Fibroblast of pulmonary artery (primary cell): ENCODE measurements at places on chromosomes 12 and 14.

- DNase-seq = peak; percentile 44
These were observed 70.3 kb downstream of the GALNT4 start for GRCh38 chr12:89454080-89454848.

DNA sequence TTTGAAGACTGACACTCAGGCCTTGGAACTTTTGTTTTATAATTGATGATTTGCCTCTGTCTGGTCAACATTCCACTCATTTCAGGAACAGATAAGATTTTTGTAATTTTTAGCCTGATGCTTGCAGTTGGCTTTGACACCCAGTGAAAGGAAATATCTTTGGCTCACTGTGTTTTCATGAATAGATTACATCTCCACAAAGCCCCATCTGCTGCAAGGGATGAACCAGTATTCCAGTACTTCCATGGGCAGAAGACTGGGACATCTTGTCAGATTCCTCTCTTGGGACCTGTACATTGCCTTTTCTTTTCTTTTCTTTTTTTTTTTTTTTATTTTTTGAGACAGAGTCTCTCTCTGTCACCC is 28.4 kb downstream of the GSG1 start:
- DNase-seq = no peak

DNA sequence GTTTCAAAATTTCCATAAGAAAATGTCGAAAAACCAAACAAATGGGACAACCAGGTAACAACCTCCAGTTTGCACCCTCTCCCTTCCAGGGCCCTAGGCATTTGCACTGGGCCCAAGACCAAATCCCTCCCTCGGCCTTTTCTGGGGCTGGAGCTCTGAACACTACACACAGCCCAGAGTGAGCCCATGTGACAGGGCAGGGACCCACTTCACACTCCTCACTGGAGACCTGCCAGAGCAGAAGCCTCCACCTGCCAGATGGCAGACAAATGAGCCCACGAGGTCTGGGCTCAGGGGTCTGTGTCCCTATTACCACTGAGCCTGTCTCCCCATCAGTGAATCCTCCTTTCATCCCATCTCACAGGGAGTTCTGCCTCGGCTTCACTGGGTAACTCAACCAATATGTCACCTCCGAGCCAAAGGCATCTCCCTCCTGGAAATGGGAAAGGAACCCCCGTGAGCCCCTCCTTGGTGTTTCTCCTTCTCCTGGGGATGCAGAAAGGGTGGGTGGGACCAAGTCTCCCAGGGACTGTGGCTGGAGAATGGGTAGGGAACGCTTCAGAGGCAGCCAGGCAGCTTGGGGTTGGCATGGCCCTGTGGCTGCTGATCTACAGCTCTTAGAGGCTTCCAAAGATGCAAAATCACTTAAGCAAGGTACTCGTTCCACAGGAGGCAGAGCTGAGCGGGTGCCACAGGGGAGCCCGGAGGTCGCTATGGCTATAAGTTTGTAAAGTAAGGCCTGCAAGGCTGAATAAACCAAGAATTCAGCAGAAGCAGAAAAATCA is 10.6 kb downstream of the VWF start:
- no peak for DNase-seq

DNA sequence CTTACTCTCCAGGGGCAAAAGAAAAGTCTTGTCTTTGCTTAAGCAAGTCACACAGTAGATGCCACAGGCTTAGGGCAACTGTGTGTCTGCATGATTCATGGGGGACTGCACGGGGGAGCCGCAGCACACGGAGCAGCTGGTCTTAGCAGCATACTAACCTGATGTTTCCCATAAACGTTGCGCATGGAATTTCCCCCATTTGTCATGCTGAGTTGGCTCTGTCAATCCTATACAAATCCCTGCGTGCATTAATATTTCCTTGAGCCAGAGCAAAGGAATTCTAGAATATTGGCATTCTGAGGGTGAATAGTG is 71.2 kb downstream of the SAMD4A start:
- DNase-seq = peak; percentile 82

DNA sequence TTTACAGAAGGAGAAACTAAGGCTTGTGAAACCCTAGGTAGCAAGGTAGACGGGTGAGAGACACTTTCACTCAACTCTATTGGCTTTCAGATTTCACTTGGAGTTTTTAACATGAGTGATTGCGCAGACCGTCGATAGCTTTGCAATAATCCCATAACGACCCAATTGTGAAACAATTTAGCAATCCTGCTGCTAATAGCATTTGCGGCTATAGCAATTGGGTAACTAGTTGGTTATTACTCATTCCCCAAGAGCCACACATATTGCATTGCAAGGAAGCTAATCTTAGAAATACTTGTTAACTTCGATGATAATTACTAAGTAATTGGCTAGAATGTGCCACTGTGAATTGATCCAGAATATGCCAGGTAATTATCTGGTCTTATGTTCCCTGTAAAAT is 159.9 kb upstream of the NOS1 start:
- no peak for DNase-seq
